M059J (cell line): ENCODE measurements at places on chromosomes 7 and 10.

DNA sequence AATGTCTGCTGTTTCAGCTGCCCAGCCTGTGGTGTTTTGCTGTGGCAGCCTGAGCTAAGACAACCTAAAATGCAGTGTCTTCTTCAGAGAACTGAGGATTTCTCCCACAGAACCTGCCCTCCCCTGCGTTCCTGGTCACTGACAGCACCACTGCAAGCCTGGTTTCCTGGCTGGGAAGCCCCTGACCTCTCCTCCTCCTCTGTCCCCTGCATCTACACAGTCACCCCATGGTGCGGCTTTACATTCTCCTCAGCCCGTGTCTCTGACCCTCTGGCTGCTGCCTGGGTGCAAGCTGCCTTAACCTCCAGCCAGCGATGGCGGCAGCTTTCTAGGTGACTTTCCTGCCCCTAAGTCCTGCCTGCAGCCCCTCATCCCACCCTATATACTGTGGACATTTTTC is 337.3 kb upstream of the ZNF32 start:
- DNase-seq = no peak

DNA sequence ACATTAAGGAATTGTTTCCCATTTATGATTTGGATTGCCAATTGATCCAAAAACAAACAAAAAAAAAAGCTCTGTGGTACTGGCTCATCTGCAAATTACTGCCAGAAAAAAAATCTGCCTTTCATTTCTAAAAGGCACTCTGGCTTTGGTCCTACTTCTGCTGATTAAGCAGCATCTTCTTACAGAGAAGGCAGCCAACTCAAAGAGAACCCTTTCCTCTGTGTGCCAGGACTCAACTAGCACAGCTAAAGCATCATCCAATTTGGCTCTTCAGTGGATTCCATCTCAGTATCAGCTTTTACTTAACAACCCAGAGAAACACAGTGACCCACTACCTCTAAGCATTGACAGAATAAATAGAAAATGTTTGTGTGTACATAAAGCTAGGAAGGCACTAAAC is 80.6 kb downstream of the GSAP start:
- no peak for DNase-seq

DNA sequence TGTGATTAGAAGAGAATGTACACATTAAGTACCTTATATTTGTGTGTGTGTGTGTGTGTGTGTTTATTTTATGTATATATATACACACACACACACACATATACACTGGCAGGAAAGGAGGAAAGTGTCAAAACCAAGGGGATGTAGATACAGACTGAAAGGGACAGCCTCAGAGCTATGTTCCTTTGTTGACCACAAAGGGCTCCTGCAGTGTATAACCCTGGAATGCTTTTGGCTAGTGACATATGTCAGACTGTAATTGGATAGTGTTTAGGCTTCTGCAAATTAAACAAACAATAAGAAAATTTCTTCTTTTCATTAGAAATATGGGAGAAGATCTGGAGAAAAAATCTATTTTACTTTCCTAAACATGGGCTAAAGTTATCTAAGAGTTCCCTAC is 15.9 kb downstream of the GBF1 start:
- DNase-seq = no peak

GRCh38 chr7:31494421-31494820 is 19.5 kb upstream of the ITPRID1 start:
- no peak for DNase-seq
